ENCODE measurements at places on chromosomes 1 and 21. TPM values are rescaled to one million over a fixed set of nuclear protein-coding genes. Genes with fewer than 3 reads are reported as not detected.

C1orf87 gene
- not detected for total RNA-seq

PLEKHN1 gene
- total RNA-seq: 3.1 TPM

CNR2 gene
- not detected for total RNA-seq

PLA2G2E gene
- total RNA-seq: not detected

DNA sequence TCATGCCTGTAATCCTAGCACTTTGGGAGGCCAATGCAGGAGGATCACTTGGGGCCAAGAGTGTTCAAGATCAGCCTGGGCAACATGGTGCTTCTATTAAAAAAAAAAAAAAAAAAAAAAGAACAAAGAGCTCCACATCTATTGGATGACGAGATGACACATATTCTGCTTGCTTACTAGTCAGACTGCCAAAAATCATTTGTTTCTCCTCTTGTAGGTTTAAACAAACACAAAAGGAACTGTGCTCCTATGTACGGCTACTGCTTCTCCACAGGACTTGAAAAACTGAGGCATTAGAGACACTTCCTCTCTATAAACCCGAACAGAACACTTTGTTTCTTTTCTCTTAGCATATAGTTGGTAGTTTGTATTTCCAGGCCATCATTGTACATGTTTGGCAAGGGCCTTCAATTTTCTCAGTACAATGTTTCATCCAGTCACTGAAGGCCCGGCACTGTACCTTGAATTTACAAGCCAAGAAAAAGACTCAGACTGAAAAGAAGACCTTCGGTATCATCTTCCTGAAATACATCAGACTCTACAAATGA lies 6.0 kb downstream of the TRIT1 start:
- no peak for DNase-seq

GRCh38 chr1:166673722-166674121 lies 165.6 kb upstream of the POGK start:
- DNase-seq: no peak

GRCh38 chr1:162376691-162377090 lies at the start of gene SPATA46:
Gene SPATA46, minus strand, starts transcription at chr1:162376854. Its CDS starts 64 bp downstream, at chr1:162376790.
- DNase-seq: peak; percentile 38

- DNase-seq: no peak
Observed at GRCh38 chr1:196680107-196680506, 28.3 kb downstream of the CFH start.

GRCh38 chr1:183808296-183809027 lies 3.5 kb downstream of the RGL1 start:
- no peak for DNase-seq

- DNase-seq: no peak
Observed at GRCh38 chr1:97778718-97779117, 142.1 kb downstream of the DPYD start.

DNA sequence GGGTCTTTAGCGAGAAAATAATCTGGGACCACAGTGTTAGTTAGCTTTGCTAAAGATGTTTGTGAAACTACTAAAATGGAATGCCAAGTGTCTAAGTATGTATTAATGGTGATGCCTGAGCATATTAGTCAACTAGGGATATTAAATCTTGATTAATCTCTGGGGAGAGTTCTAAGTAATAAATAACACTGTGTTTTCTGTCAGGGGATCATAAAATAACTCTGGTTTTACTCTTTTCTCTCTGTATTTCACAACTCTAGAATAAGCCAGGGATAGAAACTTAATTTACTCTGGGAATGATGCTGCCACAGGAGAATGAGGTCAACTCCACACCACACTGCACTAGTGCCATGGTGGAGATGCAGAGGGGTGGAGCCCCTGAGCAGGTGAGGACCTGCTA lies 399.2 kb downstream of the PTBP2 start:
- DNase-seq: no peak

- no peak for DNase-seq
Observed at GRCh38 chr1:54107131-54107530, 45.7 kb downstream of the CDCP2 start.

GRCh38 chr1:17181781-17182464 lies 23.0 kb upstream of the PADI1 start:
- DNase-seq: no peak
